Stimulated activated CD8-positive, alpha-beta memory T cell treated with anti-CD3 and anti-CD28 coated beads, Interleukin-2, amount 100 ng/mL, for 1 hour (primary cell): ENCODE measurements at places on chromosomes 7 and 10.

DNA sequence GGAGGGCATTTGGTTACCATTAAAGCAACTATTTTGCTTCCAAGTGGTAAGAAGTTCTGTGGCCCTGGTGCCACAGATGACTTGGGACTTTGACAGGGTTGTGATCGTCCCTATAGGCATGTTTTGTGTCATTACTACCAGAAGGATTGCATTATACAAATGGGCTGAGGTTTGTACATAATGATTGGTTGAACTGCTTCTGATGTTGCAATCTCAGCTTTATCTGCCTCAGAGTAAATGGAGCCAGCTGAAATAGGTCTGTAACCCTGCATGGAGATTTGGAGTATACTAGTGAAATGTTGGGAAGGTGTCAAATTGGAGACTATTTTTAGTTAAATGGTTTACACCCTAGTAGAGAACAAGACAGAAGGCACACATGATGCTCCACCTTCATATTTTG, 46.1 kb upstream of the SEPTIN7 start:
- no peak for DNase-seq

DNA sequence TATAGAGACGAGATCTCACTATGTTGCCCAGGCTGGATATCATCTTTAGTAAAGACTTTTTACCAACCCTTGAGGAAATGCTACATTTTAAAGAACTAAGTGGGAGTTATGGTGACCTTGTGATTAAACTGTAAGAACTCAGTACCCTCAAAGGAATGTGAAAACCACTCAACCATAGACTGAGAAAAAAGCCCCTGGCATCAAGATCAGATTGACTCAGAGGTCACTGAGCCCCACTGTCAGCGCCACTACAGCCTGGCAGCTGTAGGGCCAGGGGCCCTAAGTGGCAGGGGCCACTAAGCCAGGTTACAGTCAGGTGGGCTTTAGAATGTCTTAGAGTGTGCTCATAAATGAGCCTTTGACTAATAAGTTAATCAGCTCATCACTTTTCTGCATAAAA, 55.9 kb downstream of the APBB1IP start:
- no peak for DNase-seq

GRCh38 chr7:131338173-131338572, 10.5 kb downstream of the MKLN1 start:
- DNase-seq: no peak

- DNase-seq: no peak
Measured at GRCh38 chr7:83347945-83348444, 185.3 kb upstream of the PCLO start.

DNA sequence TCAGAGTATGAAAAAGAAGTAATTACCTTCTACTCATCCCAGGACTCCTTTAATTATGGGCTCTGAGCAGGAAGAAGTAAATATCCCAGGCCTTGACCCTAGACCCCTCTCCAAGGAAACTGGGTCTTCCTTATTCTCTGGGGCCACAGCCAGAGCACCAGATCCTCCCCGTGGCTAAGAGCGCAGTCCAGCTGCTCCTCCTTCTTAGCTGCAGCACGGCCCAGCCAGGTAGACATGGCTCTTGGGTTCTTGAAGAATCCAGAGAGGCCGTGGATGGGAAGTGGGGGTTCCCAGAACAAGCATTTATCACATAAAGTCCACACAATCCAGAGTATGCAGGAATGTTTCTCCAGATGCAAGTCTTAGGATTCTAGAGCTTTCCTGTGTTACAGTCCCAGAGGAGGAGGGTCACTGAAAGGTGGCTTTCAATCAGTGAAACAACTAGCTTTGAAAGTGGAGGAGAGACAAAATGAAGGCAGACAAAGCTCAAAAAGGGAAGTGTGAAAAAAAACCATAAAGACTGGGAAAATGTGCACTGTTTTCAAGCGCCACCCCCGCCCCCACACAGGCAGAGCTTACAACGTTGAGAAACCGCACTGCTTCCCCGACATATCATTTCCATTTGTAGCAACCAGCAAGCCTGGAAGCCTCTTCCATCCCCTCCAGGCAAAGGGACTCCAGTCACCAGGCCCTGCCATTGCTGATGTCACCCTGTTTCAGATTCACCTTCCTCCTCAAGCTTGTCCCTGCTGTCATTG, 396.5 kb upstream of the MKI67 start:
- DNase-seq: no peak

DNA sequence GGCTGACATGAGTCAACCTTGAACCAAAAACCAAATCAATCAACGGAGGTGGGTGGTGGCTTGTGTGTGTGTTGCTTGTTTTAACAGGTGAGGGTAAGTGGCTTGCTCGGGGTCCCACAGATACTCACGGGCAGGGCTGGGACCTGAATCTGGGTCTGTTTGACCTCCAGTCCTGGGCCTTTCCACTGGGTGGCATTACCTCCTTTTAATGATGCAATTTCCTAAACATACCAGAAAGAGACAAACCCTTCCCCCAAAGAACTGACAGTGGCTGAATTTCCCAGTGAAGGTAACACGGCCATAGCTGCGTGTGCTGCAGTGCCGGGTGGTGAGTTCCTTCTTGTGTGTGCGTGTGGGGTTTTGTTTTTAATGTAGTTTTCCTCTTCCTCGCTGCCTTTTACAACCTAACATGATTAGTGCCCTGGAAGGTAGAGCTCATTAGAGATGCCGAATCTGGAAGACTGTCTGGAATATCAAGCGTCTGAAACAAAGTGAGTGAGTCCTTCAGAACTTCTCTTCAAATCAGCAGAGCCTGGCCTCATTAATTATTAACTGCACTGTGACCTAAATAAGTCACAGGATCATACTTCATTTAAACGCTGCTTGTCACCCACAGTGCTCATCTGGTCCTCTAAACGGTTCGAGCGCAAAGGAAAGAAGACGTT, 166.1 kb upstream of the TCERG1L start:
- DNase-seq: no peak

- no peak for DNase-seq
Measured at GRCh38 chr7:105892387-105892786, 16.0 kb upstream of the ATXN7L1 start.

- no peak for DNase-seq
Measured at GRCh38 chr10:101774589-101775272, 1.2 kb downstream of the FGF8 start.

DNA sequence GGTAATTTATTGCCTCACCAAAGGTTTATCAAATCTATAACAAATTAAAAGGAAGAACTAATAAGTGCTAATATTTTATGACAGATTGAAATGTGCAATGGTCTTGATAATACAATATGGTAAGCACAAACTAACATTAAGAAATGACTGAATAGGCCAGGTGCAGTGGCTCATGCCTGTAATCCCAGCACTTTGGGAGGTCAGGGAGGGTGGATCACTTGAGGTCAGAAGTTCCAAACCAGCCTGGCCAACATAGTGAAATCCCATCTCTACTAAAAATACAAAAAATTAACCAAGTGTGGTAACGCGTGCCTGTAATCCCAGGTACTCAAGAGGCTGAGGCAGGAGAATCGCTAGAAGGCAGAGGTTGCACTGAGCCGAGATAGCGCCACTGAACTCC, 3.5 kb downstream of the MTPAP start:
- no peak for DNase-seq

DNA sequence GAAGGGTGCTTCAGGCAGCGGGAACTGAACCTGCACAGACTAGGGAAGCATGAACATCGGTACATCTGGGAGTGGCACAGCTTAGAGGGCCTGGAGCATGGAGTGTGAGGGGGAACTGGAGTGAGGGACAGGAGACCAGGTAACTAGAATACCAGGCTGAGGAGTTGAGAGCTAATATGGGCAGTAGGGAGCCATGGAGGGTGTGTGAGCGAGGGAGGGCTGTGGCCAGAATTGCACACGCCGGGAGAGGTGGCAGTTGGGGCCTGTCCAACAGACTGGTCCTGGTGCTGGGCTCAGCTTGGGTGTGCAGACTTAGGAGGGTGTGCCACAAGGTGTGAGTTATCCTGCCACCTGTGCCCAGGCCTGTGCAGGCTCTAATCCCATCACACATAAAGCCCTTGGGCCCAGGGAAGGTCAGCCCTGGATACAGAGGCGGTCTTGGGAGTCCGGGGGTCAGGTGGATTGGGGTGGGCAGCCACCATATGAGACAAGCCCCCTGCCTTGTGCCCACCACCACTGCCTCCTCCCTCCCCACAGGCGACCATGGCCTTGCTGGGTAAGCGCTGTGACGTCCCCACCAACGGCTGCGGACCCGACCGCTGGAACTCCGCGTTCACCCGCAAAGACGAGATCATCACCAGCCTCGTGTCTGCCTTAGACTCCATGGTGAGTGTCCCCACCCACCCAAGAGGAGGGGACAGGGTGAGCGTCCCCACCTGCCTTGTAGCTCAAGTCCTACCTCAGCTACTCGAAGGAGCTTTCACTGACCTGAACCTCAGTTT, 54.0 kb downstream of the GTF2IRD1 start:
- no peak for DNase-seq

- no peak for DNase-seq
Measured at GRCh38 chr10:72756674-72757385, 64.9 kb downstream of the MCU start.

- DNase-seq: no peak
Measured at GRCh38 chr7:157423348-157423747, 86.5 kb downstream of the DNAJB6 start.

- no peak for DNase-seq
Measured at GRCh38 chr10:89224739-89225443, 17.8 kb upstream of the CH25H start.

DNA sequence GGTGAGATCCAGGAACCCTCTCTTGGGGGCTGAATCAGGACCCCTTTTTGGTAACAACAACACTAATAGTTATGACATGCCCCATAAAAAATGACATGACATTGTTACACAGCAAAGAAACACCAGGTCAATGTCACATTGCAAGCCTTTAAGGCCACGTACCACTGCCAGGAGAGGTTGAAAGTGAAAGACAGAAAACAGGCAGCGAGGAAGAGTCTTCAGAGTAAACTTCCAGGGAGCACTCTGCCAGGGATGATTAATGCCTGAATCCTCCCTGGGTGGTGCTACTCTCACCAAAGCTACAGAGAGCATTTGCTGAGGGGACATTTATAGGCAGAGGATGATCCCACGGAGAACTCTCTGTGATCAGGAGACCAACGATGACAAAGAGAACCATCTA, 551.6 kb downstream of the CALN1 start:
- DNase-seq: no peak

GRCh38 chr7:113784316-113784715, 134.5 kb downstream of the PPP1R3A start:
- DNase-seq: no peak

DNA sequence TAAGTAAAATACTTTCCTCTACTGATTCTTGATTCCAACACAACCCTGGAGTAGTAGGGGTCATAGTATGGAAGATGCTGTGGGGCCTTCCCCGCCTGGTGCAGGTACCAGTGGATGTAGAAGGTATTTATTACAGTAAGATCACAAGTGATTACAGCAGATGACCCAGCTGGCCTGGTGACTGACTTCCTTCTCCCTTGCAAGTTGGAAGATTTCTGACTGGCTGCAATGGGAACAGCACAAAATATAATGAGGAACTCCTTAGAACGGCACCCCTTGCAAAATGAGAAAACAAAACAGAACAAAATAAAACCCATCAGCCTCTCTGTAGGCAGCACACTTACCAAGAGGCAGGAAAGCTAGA, 61.7 kb upstream of the TARP start:
- DNase-seq: no peak

GRCh38 chr7:37150180-37150579, 298.5 kb downstream of the ELMO1 start:
- no peak for DNase-seq

DNA sequence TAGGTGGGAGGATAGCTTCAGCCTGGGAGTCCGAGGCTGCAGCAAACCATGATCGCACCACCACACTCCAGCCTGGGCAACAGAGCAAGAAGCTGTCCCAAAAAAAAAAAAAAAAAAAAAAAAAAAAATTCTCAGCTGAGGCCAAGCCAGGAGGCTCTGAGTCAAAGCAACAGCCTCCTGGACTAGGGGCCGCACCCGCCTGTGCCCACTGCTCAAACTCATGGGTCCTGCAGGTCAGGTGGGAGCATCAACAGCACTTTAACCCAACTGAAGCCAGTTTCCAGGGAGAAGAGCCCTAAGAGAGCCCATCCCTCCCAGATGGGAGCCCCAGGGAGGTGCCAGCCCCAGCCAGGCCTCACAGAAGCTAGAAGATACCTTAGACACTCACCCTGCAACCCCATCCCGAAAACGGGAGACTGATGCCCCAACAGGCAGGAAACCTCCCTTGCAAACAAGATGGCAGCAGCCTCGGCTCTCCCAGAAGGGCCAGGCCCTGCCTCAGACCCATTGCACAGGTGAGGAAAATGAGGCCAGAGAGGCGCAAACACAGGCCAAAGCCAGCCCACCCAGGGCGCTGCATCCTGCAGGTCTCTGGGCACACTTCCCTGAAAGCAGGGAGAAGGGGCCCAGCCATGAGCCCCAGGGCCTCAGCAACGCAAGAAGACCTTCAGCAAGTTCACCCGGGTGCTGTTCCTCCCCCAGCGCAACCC, 11.0 kb downstream of the PDGFA start:
- no peak for DNase-seq

- DNase-seq: no peak
Measured at GRCh38 chr7:110386006-110386405, 704.9 kb upstream of the LRRN3 start.

DNA sequence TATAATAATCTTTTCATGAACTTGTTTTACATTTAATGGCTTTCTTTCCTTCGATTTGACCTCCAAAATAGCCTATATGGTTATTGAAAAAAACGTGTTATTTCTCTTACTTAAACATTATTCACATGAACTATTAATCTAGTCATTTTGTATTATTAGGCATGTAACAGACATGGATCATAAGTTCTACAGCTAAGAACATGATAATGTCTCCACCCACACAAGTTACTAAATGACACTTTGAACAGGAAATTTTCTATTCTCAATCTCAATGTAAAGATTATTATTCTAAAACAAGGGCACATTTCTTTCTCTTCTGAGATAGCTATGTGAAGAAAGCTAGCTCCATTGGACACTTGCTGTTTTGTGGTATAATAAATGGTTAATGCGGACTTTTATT, 10.0 kb downstream of the LAMB4 start:
- DNase-seq: no peak

GRCh38 chr10:64036321-64036930, 515.2 kb downstream of the REEP3 start:
- DNase-seq: no peak

DNA sequence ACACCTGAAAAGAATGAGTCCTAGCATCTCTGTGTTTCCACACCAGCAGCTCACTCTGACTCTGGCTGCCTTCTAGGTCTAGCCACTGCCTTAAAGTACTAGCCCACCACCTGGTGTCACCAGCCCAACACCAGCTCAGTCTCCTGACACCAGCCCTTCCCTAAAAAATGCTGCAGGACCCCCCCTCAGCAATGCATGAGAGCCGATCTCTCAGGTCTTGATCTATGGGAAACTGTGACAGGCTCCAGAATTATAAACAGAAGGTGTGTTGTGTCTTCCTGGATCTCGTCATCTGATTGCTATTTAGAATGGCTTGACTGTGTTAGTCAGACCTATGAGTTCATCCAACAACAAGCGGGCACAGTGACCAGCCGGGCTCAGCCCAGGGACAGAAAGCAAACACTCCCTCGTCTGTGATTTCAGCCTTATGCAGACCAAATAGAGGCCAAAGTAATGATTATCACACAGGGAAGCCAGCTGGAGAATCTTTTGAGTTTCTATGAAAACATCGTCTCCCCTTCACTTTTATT, 66.6 kb downstream of the CUBN start:
- DNase-seq: no peak

GRCh38 chr7:1670894-1671593, 967 bp downstream of the ELFN1 start:
- no peak for DNase-seq
